CD8-positive, alpha-beta memory T cell (primary cell): ENCODE measurements at places on chromosomes 11 and 22. TPM values are rescaled to one million over a fixed set of nuclear protein-coding genes. Genes with fewer than 3 reads are reported as not detected.

FXYD6 gene
- polyA plus RNA-seq = not detected

- DNase-seq = no peak
Observed at GRCh38 chr11:86172894-86173293, 71.7 kb upstream of the EED start.

GRCh38 chr22:17878186-17878694, 104.0 kb upstream of the BID start:
- DNase-seq = no peak

DNA sequence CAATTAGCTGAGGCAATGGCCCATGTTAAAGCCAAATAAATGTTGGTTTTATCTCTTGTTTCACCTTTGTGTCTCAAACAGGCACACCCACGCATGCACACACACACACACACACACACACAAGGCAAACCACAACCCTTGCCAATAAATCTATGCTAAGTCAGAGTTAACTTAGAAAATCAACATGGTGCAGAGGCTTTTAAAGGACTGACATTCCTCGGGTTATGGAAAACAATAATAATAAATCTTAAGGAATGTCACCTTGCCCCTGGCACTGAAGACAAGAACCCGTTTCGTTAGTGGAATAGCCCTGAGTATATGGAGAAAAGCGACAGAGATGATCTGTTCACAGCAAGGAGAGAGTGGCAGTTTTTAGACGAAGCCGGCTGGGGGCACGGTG, 326.3 kb downstream of the NTM start:
- DNase-seq = no peak

NLRP6 gene
- polyA plus RNA-seq = 11.7 TPM

OR8G5 gene
- polyA plus RNA-seq = not detected

DNA sequence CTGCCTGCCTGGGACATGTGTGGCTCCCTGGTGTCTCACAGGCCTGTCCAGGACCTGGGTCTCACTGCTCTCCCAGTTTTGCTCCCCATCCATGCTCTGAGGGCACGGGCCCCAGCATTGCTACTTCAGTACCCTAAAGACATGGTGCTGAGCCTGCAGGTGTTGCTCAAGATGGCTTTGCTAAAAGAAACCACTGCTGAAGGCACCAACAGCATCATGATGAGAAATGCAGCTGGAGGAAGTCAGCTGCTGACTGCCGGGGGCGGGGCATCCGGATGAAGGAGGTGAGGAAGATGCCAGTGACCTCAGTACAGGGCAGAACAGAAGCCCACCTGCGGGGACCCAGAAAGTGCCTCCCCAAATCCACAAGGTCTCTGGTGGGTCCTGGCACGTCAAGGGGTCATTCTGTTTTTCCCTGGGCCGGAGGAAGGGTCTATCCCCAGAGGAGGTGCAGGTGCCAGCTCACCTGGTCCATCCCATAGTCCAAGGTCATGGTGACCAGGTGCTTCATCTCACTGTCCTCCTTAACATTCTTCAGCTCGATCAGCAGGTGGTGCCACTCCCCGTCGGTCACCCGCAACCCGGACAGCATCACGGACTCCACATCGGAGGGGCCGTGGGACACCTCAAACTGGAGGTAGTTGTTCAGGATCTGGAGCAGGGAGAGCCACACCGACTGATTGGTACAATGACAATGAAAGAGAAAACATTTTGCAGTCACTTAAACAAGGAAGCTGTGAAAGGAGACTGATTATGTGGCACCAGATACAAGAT, 63.9 kb downstream of the TRMU start:
- no peak for DNase-seq
